Right lobe of liver (tissue), 6 donors: ENCODE measurements at places on chromosomes 3 and 15.

- DNase-seq, result no peak
Observed at GRCh38 chr15:36511594-36511993, 67.8 kb upstream of the CDIN1 start.

DNA sequence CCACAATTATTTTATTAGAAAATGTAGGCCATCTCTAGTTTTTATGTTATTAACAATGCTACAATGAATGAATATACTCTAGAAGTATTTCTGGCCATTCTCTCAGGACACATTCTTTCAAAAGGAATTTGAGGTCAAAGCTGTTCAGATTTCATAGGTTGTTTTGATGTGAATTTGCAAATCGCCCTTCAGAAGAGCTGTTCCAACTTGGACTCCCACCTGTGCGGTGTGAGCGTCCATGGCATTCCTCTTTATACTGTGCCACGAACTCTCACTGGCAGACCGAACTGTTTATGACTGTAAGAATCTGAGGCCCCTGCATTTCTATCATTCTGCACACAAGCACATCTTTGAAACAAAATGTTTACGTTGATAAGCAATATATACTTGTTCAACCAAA, 18.6 kb upstream of the SLC24A5 start:
- DNase-seq, result no peak

DNA sequence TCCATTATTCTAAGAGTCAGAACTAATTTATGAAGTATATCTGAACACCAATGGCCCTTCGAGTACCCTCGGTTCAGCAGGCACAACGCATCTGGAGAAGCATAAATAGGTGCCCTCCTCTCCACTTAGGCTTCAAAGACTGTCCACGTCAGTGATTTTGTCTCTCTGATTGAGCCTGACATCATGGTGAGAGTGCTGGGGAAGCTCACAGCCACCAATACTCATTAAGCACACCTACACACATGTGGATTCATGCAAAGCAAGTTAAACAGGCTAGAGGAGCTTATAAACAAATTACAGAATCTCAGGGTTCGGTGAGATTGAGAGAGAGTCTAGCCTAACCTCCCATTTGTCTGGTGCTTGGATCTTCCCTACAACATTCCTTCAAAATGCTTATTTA, 3.6 kb downstream of the CLDN1 start:
- DNase-seq, result no peak

- DNase-seq, result no peak
Observed at GRCh38 chr15:83053151-83053550, 13.9 kb downstream of the BTBD1 start.

DNA sequence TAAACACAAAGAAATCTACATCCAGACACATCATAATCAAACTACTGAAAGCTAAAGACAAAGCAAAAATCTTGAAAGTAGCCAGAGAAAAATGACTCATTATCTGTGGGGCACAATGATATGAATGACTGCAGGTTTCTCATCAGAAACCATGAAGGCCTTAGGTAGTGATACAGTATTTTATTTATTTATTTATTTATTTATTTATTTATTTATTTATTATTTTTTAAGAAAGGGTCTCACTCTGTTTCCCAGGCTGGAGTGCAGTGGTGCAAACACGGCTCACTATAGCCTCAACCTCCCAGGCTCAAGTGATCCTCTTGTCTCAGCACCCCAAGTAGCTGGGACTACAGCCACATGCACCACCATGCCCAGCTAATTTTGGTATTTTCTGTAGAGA, 15.2 kb downstream of the CCK start:
- DNase-seq, result no peak

GRCh38 chr3:127323581-127323980, 35.7 kb upstream of the PRR20G start:
- no peak for DNase-seq

DNA sequence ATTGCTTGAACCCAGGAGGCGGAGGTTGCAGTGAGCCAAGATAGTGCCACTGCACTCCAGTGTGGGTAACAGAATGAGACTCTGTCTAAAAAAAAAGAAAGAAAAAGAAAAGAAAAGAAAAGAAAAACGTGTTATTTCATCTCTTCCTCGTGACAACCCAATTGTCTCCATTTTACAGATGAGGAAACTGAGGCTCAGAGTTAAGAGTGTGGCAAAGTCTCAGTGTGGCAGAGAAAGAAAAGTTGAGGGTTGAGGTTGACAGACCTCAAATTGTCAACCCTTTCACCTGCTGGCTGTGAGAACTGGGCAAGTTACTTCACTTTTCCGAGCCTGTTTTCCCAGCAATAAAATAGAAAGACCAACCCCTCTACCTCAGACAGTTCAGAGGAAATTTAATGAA, 59.6 kb downstream of the TM4SF4 start:
- DNase-seq, result no peak

GRCh38 chr15:38650936-38651327, 86.3 kb upstream of the RASGRP1 start:
- DNase-seq, result no peak

DNA sequence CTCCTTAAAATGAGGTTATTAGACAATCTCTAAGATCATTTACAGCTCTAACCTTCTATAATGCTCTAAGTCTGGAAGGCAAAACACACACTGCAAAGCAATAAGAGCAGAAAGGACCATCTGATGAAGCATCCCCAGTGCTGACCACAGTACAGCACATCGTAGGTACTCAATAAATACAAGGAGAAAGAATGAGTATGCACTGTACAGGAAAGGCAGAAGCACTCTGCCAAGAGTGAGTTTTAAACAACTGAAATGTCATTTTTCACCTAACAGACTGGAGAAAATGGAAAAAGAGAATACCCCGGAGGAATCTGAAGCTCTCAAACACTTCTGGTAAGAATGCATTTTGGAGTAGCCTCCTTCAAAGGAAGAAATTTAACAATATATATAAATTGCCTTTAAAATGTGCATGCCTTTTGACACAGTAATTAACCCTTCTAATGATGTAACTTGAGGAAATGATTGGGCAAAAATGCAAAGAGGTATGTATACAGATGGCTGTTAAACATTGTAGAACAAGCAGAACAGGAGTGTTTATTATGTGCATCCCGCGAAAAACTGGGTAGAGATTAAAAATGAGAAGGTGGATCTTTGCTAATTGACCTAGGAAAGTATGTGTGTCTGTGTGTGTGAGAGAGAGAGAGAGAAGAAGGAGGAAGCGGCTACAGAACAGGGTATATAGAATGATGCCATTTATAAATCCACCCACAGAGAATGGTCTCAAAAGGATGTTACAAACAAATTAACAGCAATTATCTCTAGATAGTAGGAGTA, 8.0 kb upstream of the OXTR start:
- no peak for DNase-seq

DNA sequence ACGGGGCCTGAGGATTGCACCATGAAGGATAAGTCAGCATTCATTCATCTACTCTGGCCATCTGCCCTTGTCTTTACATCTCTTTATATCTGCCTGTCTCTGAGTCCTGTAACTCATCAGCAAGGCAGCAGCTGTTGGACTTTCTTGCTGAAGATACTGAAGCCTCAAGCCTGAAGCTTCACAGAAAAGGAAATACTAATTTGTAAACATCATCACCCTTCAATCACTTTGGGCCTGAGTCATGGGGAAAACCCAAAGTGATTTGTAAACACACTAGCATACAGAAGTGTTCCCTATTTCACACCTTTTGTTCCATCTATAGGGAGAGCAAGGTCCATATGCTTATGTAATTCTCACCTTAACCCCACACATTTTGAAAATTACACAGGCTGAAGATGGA, 928.2 kb downstream of the EPHA3 start:
- no peak for DNase-seq

DNA sequence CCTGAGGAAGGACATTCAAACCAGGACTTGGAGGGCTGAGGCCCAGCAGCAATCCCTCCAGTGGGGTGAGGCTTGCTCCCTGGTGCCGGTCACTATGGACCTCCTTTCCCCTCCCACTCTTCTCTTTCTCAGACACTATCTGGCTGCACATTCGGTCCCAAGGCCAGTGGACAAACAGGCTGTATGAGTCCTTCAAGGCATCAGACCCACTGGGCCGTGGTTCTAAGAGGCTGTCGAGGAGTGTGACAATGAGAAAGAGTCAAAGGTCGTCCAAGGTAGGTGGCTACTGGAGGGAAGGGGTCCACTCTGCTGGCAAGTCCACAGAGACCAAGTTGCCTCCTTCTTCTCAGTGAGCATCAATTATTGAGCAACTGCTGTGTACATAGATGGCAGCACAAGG, 28.0 kb downstream of the NOX5 start:
- DNase-seq, result no peak

GRCh38 chr3:124599779-124600693, 130.2 kb upstream of the UMPS start:
- no peak for DNase-seq

GRCh38 chr15:22891426-22892210, 53.2 kb downstream of the NIPA2 start:
- DNase-seq, result no peak

- no peak for DNase-seq
Observed at GRCh38 chr3:186544281-186544680, at the start of gene CRYGS. Gene CRYGS, minus strand, starts transcription at chr3:186544380. Its CDS starts 54 bp downstream, at chr3:186544326.

DNA sequence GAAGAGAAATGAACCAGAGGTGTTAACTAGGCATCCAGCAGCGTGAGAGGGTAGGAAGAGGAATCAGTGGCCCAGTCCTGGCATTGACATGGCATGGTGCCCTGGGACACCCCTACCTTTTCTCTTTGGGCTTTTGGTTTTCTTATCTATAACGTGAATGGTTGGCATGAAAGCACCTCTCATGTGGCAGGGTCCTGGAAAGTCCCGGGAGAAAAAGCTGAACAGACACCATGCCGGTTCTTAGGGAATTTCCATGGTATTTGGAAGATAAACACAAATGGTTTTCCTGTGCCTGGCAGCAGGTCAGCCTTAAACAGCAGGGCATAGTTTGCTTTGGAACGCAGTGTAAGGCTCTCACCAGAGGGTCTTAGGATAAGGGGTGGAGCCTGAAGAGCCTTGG, 15.4 kb downstream of the ARNT2 start:
- no peak for DNase-seq

GRCh38 chr3:72384602-72385001, 463.6 kb downstream of the SHQ1 start:
- DNase-seq, result no peak

GRCh38 chr3:61666615-61667330, 105.4 kb downstream of the PTPRG start:
- no peak for DNase-seq

GRCh38 chr3:196636369-196637349, 2.8 kb upstream of the NRROS start:
- DNase-seq, result no peak

- no peak for DNase-seq
Observed at GRCh38 chr3:156582532-156583183, 27.7 kb upstream of the SSR3 start.

GRCh38 chr3:31302343-31302742, 230.4 kb upstream of the STT3B start:
- DNase-seq, result no peak

GRCh38 chr15:64180235-64180824, 17.5 kb upstream of the PPIB start:
- no peak for DNase-seq

DNA sequence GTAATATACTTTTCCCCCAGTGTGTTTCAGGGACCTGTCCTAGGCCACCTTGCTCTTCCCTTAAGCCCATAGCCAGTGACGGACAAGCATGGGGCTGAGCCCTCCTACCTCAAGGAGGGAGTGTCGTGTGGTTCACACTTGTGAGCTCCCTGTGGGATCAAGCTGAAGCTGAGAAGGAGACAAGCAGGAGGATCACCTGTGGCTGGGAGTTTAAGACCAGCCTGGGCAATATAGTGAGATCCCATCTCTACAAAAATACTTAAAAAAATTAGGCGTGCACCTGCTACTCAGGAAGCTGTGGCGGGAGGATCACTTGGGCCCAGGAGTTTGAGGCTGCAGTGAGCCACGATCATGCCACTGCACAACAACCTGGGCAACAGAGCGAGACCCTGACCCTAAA, 76.7 kb upstream of the RPL35A start:
- no peak for DNase-seq

DNA sequence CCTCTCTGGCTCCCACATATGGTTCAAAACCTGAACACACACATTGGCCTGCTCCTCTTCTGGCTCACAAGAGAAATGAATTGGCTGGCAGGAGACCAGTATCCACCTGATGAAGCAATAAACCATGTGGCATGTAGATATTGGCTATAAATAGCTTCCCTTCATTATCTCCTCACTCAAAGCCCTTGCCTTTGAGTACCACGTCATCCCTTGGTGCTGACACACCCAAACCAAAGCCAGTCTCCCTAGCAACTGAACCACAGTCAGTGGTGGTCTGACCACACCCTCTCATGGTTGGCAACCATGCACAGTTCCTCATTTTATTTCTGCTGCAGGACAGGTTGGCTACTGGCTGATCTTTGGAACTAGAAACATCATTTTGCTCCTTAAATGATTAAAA, 98.8 kb downstream of the ZNF621 start:
- DNase-seq, result no peak

- no peak for DNase-seq
Observed at GRCh38 chr3:160395297-160395696, 3.7 kb downstream of the IFT80 start.

DNA sequence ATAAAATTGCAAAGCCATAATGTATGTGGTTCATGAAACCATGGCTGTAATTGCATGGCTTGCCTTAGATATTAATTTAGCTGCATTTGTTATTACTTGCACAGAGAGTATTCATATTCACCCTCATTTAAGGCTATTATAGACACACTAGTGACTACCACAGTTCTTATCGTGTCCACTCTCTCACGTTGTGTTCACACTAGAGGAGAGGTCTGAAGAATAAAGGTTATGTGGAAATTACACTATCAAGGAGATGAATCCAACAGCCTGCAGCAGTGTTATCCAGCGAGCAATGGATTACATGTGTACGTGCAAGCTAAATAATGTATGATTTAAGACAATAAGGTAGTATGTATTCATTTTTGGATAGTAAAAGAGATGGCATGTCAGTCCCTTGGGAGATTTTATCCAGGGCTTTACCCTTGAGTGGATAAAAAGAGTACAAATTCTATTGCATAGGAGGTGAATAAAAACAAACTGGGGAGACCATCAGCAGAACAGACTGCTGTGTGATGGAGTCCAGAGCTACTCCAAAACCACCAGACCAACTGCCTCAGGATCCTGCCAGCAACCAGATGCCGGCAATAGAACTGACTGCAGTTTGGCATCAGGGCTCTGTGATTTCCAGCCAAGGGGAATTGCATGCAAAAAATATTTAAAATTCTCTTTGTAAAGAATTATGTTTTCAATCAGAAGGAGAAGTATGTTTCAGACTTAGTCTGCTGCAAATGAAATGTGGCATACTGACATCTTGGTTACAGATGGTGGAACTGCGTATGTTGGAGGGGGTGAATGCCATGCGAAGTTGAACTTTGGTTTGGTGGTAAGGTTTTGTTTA, 146.6 kb downstream of the RBMS3 start:
- DNase-seq, result no peak

- no peak for DNase-seq
Observed at GRCh38 chr3:150602426-150603152, 532 bp upstream of the SELENOT start.
